ENCODE measurements at places on chromosomes 11 and 22.

DNA sequence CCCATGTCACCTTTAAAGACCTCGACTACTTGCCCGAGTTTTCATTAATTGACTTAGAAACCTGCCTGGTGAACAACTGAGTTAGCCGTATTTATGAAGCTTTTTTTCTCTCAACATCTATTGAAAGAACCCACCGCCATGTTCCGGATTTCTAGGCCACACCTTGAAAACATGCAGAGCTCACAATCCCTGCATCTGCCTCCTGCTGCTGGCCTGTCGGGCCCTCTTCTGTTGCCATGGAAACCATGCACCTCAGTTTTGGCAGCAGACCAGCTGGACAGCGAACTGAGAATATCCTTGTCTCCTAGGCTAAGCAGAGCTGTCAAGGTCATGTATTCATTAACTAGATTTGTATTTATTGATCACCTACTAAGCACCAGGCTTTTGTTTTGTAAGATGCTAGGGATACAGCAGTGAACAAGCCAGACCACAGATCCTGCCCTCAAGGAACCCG, 4.3 kb upstream of the PATZ1 start:
- no peak for DNase-seq

GRCh38 chr11:111846636-111847035, 24.7 kb downstream of the ALG9 start:
- DNase-seq = no peak

GRCh38 chr11:20771681-20772080, 102.3 kb downstream of the NELL1 start:
- DNase-seq = no peak

- DNase-seq = no peak
Observed at GRCh38 chr11:114090976-114091375, 31.5 kb downstream of the ZBTB16 start.

DNA sequence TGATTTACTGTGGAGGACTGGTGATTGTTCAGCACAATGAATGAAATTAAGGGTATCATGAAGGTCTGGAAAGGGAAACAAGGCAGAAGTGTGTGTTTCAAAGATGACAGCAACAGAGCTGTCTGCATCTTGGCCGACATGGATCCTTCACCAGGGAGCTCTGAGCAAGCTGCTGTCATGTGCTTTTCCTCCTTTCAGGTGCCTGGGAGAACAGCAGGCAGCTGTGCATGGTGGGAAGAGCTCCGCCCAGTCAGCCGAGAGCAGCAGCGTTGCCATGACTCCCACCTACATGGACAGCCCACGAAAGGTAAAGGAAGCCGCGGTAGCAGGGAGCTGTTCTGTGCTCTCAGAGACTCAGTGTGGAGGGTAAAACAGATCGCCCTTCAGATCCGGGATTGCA, 87.1 kb upstream of the YWHAH start:
- no peak for DNase-seq

DNA sequence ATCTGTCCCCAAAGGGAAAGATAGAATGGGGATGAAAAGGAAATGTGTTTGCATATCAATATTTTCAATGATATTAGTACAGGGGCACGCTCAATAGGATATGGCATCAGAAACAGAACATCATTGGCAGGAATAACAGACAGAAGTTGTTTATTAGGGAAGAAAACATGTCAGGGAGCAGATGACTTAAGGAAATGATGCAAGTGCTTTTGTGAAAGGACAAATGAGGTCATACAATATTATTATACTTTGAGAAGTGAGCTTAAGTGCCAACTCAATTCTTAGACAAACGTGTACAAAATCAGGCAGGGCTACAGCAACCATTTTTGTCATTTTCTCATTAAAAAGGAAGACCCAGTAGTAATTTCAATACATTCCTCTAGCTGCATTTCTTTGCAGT, 388.4 kb downstream of the SOX6 start:
- DNase-seq = no peak

- DNase-seq = no peak
Observed at GRCh38 chr22:39110631-39111561, 13.9 kb downstream of the APOBEC3H start.

DNA sequence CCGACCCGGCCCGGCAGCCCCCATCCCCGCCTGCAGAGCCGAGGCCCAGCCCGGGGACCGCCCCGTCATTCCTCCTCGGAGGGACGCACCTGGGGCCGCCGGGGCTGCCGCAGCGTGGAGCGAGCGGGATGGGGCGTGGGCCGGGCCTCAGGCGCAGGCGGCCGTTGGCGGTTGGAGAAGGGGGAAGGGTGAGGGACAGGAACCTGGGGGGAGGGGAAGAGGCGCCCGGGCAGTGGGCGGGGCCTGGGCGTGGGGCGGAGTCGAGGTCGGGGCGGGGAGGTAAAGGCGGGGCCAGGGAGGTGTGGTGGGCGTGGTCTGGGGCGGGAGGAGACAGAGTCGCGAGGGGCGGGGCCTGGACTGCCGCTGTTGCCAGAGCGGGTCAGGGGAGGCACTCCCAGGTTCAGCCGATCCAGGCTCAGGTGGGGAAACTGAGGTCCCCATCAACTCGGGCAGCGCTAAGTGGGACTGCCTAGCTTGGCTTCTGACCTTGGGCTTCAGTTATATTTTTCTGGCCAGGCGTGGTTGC, at the start of gene TESMIN:
Gene TESMIN, minus strand, starts transcription at position 190 of the 526 bp plus-strand sequence. CDS start 860 bp downstream, outside the sequence.
- peak; percentile 88 for DNase-seq

GRCh38 chr11:133477251-133477625, 55.1 kb downstream of the OPCML start:
- DNase-seq = no peak
